ENCODE measurements at places on chromosomes 16 and 17. TPM values are rescaled to one million over a fixed set of nuclear protein-coding genes. Genes with fewer than 3 reads are reported as not detected.

SCNN1G gene
- total RNA-seq: not detected

SALL1 gene
- under 0.01 TPM for total RNA-seq

ATP2A1 gene
- 0.36 TPM for total RNA-seq

RGS11 gene
- total RNA-seq: 0.59 TPM

CLEC3A gene
- not detected for total RNA-seq

KRTAP16-1 gene
- total RNA-seq: not detected

ADGRG3 gene
- total RNA-seq: not detected

ADCY9 gene
- total RNA-seq: 29.3 TPM
